ENCODE measurements at places on chromosomes 16 and 17. TPM values are rescaled to one million over a fixed set of nuclear protein-coding genes. Genes with fewer than 3 reads are reported as not detected.
A peak's percentile ranks its signal among the peaks of the same experiment; 100 is the strongest.

The ZG16B gene
- total RNA-seq = 16.1 TPM

The SHISA9 gene
- 0.03 TPM for total RNA-seq

The OR3A3 gene
- total RNA-seq = not detected

DNA sequence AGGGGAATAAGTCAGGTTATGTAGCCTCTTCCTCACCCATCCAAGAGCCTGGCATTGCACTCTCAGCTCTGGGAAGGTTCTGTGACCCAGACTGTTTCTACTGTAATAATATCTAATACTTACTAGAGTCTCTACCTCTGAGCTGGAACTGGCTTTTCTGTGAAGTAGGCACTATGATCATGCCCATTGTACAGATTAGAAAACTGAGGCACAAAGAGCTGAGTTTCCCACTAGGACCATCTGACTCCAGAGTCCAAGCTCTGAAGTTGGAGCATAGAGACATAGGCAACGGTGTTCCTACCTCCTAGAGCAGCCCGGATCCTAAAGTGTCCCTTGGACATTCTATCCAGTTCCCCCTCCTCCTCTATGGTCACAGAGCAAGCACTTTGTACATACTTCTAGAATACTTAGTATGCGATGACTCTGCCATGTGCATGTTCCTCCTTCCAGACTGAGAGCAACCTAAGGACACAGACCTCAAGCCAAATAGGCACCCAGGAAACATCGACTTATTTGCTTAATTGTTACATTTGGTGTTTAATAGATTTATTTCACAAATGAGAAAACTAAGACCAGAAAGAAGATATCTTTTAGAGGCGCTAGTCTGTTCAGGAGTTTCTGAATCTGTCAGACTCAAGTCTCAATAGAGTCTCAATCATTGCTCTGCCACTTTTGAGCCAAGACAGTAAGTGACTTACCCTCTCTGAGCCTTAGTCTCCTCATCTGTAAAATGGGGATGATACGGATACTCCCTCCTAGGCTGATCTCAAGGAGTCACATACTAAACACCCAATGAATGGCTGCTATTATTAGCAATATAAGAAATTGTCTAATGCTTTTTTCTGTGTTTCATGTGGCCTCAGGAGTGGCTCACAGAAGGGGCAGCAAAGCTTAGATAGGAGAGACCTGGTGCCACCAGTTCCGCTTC lies 3.6 kb downstream of the CLEC19A start:
- DNase-seq = peak; percentile 21

The KRTAP4-9 gene
- total RNA-seq = not detected

The ACSM5 gene
- not detected for total RNA-seq

The ZNF174 gene
- total RNA-seq = 6.6 TPM

- DNase-seq = no peak
These were observed 16.0 kb downstream of the NSRP1 start for GRCh38 chr17:30132615-30133014.

Data from HT-29 (cell line).